ENCODE measurements at places on chromosomes 7 and 10. TPM values are rescaled to one million over a fixed set of nuclear protein-coding genes. Genes with fewer than 3 reads are reported as not detected.

GRID1 gene
- not detected for total RNA-seq

HOXA7 gene
- not detected for total RNA-seq

CNPY1 gene
- not detected for total RNA-seq

ORC5 gene
- 20.2 TPM for total RNA-seq

EBF3 gene
- 0.07 TPM for total RNA-seq

AKR1C8 gene
- total RNA-seq = not detected

TAC1 gene
- total RNA-seq = not detected

DNA sequence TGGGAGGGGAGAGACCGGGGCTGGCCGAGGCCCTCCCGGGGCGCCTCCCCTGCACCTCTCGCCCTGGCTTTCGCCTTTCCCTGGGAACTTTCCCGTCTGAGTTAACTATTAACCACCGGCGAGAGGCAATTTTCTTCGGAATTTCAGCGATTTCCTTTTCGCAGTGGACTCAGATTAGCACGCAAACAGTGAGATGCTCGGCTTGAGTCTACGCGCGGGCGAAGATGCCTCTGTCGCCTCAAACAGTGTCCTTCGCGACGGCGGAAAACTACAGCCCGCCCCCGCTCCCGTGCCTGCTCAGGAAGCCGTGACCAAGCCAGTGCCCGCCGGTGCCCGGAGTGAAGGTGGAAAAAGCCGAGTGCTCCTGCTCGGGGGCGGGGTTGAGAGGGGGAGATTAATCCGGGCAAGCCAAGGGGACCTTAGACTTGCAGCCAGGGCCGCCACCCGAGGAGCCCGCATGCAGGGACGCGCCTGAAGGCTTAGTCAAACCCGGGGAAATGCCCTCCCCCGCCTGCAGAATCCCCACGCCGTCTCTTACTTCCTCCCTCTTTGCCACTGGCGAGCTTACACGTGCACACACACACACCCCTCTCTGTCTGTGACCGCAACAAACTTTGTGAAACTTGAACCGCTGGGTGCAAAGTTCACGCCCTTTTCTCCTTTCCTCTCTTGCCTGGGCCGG lies 14.5 kb upstream of the PAX2 start:
- H3K36me3 ChIP-seq = no peaks in the 10 kb centered on the region
- no peak overlapping the region for H3K27ac ChIP-seq
- peaks cover 32% of the 10 kb centered on the region for H3K4me1 ChIP-seq
- H3K27me3 ChIP-seq = peaks cover 91% of the 10 kb centered on the region
- no peak overlapping the region for H3K4me3 ChIP-seq

- no peaks in the 10 kb centered on the region for H3K27me3 ChIP-seq
- H3K4me1 ChIP-seq = peaks cover 8% of the 10 kb centered on the region
- H3K27ac ChIP-seq = no peak overlapping the region
- H3K4me3 ChIP-seq = no peak overlapping the region
These were observed 136.8 kb downstream of the LCOR start for GRCh38 chr10:96968682-96969423.

GRCh38 chr7:45921699-45922519 lies 837 bp upstream of the IGFBP3 start:
- no peaks in the 10 kb centered on the region for H3K36me3 ChIP-seq
- DNase-seq = peak; percentile 13
- H3K27ac ChIP-seq = no peak overlapping the region
- H3K4me3 ChIP-seq = no peak overlapping the region

GRCh38 chr10:10256860-10257259 lies 760.8 kb upstream of the CELF2 start:
- no peaks in the 10 kb centered on the region for H3K4me1 ChIP-seq
- no peaks in the 10 kb centered on the region for H3K36me3 ChIP-seq
- no peaks in the 10 kb centered on the region for H3K27me3 ChIP-seq
- no peak overlapping the region for H3K4me3 ChIP-seq
- H3K27ac ChIP-seq = no peak overlapping the region

DNA sequence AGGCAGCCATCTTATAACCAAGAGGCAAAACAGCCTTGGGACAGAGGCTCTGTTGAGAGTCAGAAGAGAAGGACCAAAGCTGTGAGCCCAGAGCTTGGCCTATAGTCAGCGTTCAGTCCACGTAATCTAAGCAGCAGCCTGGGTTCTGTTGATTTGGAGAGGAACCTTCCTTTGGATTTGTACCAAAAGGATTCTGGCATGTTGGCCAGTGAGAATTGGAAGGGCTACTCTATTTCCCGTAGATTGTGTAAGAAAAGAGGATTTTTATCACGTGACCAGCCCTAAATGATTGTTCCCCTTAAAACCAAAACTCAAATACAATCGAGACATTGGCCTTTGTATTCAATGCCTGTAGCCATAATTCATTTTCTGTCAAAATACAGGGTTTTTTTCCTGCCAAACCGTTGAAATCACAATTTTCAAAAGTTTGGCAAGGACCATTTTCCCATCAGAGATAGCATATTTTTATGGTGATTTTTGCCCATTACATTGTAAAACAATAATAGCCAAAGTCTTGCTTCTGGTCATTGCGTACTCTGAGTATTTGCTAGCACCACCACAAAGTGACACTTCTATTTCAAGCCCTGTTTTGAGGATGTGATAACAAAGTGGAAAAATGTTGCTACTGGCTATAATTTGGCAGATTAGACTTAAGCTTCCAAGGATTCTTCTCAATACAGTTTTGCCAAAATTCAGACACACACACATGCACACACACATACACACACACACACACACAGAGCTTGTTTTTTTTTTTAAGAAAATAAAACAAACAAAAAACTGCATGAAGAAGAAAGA lies 23.1 kb upstream of the BMPER start:
- H3K36me3 ChIP-seq = no peaks in the 10 kb centered on the region
- H3K4me3 ChIP-seq = no peak overlapping the region
- no peaks in the 10 kb centered on the region for H3K4me1 ChIP-seq
- no peaks in the 10 kb centered on the region for H3K27me3 ChIP-seq
- DNase-seq = no peak

GRCh38 chr7:107678110-107678753 lies 17.6 kb downstream of the SLC26A4 start:
- no peaks in the 10 kb centered on the region for H3K36me3 ChIP-seq
- H3K4me1 ChIP-seq = peaks cover 22% of the 10 kb centered on the region
- peak; percentile 21 for DNase-seq
- peak overlapping the region; percentile 31 for H3K4me3 ChIP-seq
- no peaks in the 10 kb centered on the region for H3K27me3 ChIP-seq
- peak overlapping the region; percentile 59 for H3K27ac ChIP-seq

- H3K27me3 ChIP-seq = no peaks in the 10 kb centered on the region
- peaks cover 38% of the 10 kb centered on the region for H3K36me3 ChIP-seq
- H3K4me3 ChIP-seq = no peak overlapping the region
- no peak overlapping the region for H3K27ac ChIP-seq
- peak; percentile 81 for DNase-seq
These were observed 28.7 kb downstream of the PNPLA8 start for GRCh38 chr7:108497082-108497725.

DNA sequence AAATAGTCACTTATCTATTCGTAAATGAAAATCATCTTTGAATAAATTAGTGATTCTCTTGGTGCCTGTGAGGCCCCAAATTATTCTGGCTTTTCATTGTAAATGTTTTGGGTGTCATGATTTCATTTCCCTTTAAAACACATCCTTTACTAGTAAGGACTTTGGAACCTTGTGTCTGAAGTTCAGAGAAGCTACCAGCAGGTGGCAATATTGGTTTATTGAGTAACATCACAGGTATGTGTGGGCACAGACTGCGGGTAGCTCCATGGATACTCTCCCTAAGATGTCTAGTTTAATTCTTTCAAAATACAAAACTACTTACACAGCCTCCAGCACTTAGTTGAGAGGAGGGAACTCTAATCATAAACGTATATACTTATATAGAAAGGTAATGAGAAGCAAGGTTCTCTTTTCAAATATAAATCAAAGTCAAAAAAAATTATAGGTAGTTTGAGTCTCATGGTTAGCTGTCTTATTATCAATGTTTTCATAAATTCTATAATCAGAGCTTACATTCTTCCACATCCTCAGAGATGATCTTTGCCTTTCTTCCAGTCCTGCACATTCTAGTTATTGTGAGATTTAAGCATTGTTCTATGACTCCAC lies 449.6 kb downstream of the GRM8 start:
- no peak overlapping the region for H3K4me3 ChIP-seq
- H3K36me3 ChIP-seq = no peaks in the 10 kb centered on the region
- no peaks in the 10 kb centered on the region for H3K27me3 ChIP-seq
- no peaks in the 10 kb centered on the region for H3K4me1 ChIP-seq
- DNase-seq = peak; percentile 45

DNA sequence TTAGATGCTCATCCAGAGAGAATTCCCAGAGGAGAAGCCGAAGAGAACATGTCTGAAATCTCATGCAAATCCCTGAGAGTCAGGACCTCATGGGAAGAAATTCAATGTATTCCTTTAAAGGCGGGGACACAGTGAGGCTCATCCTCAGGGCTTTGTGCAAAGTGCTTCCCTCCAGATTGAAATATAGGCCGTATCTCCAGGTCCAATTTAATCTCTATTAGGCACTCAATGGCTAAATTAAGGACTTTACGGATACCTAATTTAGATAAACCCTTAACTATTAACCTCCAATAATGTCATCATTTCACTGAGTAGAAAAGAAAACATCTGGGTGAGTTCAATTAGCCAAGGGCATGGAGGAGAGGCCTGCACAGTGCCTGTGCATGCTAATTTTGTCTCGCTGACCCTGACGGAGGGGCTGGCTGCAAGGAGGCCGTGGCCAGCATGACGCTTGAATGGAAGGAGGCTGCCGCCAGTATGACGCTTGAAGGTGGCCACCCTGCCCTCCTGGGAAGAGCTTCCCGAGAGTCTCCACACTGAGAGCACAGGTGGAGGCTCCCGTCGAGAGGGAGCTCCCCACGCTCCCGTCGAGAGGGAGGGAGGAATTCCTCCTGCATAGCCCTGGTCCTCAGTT lies 287.6 kb downstream of the ADARB2 start:
- no peaks in the 10 kb centered on the region for H3K36me3 ChIP-seq
- H3K4me3 ChIP-seq = no peak overlapping the region
- DNase-seq = no peak
- peaks cover 19% of the 10 kb centered on the region for H3K4me1 ChIP-seq
- no peak overlapping the region for H3K27ac ChIP-seq
- no peaks in the 10 kb centered on the region for H3K27me3 ChIP-seq

DNA sequence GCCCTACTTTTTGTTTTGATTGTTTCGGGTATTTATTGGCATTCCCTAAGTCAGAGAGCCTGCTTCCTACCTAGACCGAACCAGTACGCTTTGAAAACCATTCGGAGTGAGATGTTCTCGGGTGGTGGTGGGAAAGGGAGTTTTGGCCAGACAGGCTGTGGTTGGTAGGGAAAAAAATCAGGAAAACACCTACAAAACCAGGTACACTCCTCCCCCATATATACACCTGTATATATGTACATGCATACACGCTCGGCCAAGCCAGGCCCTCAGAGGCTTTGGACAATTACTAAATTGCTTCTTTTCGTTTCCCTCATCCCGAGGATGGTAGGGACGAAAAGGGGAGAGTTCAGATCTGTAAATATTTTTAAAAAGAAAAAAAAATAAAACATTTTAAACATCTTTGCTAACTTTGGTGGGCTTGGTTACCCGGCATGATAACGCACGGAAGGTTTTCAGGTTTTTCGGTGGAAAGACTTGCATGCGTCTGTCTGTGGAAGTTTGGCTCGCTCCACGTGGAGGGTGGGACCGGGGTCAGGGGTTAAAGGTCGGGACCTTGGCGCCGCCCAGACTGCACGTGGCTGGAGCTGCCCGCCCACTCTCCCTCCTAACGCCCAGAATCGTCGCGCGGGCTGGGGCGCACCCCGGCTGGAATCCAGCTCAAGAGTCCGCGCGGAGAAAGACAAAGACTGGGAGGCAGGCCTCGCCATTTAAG lies 2.5 kb downstream of the HMX2 start:
- DNase-seq = no peak
- H3K27me3 ChIP-seq = peaks cover 68% of the 10 kb centered on the region
- no peaks in the 10 kb centered on the region for H3K36me3 ChIP-seq
- peak overlapping the region; percentile 56 for H3K4me3 ChIP-seq

- no peak overlapping the region for H3K27ac ChIP-seq
- no peaks in the 10 kb centered on the region for H3K27me3 ChIP-seq
- H3K4me1 ChIP-seq = no peaks in the 10 kb centered on the region
- H3K4me3 ChIP-seq = no peak overlapping the region
- DNase-seq = no peak
These were observed 280.5 kb downstream of the POM121L12 start for GRCh38 chr7:53315981-53316380.

DNA sequence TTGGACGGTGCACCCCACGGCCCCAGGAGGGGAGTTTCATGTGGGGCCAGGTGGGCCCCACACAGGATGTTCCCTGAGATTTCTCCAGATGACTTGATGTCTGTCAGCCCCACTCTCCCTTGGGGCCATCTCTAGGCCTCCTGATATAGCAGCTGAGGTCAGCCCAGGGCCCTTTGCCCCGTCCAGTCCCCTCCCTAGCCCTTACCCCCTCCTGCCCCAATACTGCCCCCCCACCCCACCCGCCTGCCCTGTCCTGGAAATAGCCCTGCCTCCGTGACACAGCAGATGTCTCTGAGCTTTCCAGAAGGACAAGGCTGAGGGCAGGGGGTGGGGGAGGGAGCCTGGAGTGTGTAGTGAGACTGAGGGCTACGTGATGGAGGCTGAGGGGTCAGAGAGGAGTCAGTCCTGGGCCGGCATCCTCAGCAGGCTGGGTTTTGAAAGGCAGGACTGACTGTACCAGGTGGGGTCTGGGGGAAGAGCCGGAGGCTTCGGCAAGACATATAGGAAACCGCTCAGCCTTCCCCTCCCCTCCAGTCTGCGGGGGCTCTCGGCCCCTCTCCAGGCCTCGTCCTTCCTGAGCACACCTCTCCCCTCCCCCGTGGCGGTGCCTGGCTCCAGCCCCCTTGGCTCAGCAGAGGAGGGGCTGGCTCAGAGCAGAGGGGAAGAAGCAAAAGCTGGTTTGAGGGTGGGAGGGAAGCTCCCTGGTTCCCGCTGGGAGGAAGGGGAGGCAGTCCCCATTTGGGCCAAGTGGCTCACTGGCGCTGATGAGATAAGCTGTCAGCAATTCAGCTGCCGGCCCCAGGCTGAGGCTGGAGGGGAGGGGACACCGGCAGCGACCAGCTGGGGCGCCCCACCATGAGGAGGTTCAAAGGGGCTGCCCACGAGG lies 2.0 kb downstream of the FLNC start:
- H3K36me3 ChIP-seq = no peaks in the 10 kb centered on the region
- no peak overlapping the region for H3K27ac ChIP-seq
- H3K4me3 ChIP-seq = no peak overlapping the region
- H3K27me3 ChIP-seq = no peaks in the 10 kb centered on the region
- DNase-seq = peak; percentile 28

GRCh38 chr7:109893231-109893630 lies 1197.7 kb upstream of the LRRN3 start:
- H3K27ac ChIP-seq = no peak overlapping the region
- H3K27me3 ChIP-seq = no peaks in the 10 kb centered on the region
- no peaks in the 10 kb centered on the region for H3K36me3 ChIP-seq
- H3K4me1 ChIP-seq = no peaks in the 10 kb centered on the region

GRCh38 chr10:119189811-119190282 lies 11.2 kb upstream of the PRDX3 start:
- H3K27ac ChIP-seq = no peak overlapping the region
- DNase-seq = peak; percentile 47
- H3K27me3 ChIP-seq = no peaks in the 10 kb centered on the region

GRCh38 chr7:101736084-101736483 lies 81.3 kb upstream of the CUX1 start:
- H3K27me3 ChIP-seq = no peaks in the 10 kb centered on the region
- H3K36me3 ChIP-seq = no peaks in the 10 kb centered on the region
- no peak overlapping the region for H3K4me3 ChIP-seq
- H3K4me1 ChIP-seq = peaks cover 12% of the 10 kb centered on the region
- H3K27ac ChIP-seq = no peak overlapping the region

- no peaks in the 10 kb centered on the region for H3K27me3 ChIP-seq
- no peak for DNase-seq
- H3K36me3 ChIP-seq = no peaks in the 10 kb centered on the region
- peaks cover 45% of the 10 kb centered on the region for H3K4me1 ChIP-seq
- H3K27ac ChIP-seq = no peak overlapping the region
- no peak overlapping the region for H3K4me3 ChIP-seq
These were observed 112.4 kb upstream of the JAZF1 start for GRCh38 chr7:28292834-28293526.
